ENCODE measurements at places on chromosomes 11 and 22.

GRCh38 chr11:45902452-45903380 is 4.4 kb downstream of the FREY1 start:
- no peak for DNase-seq

GRCh38 chr22:48749555-48750227 is 1078.0 kb downstream of the BRD1 start:
- DNase-seq: no peak

- DNase-seq: no peak
Observed at GRCh38 chr11:69086152-69087132, 37.7 kb downstream of the TPCN2 start.

- DNase-seq: no peak
Observed at GRCh38 chr11:1479678-1480118, 6.9 kb downstream of the MOB2 start.

GRCh38 chr11:46336563-46337180 is 10.6 kb upstream of the DGKZ start:
- DNase-seq: no peak

GRCh38 chr11:112778091-112778876 is 182.9 kb upstream of the NCAM1 start:
- DNase-seq: no peak

GRCh38 chr11:67160045-67160444 is 41.0 kb downstream of the KDM2A start:
- no peak for DNase-seq

GRCh38 chr11:64553554-64554201 is 37.3 kb upstream of the SLC22A12 start:
- DNase-seq: peak; percentile 74

Measured in Ammon's horn (tissue), 1 donor.